ENCODE measurements at places on chromosomes 4 and X.

DNA sequence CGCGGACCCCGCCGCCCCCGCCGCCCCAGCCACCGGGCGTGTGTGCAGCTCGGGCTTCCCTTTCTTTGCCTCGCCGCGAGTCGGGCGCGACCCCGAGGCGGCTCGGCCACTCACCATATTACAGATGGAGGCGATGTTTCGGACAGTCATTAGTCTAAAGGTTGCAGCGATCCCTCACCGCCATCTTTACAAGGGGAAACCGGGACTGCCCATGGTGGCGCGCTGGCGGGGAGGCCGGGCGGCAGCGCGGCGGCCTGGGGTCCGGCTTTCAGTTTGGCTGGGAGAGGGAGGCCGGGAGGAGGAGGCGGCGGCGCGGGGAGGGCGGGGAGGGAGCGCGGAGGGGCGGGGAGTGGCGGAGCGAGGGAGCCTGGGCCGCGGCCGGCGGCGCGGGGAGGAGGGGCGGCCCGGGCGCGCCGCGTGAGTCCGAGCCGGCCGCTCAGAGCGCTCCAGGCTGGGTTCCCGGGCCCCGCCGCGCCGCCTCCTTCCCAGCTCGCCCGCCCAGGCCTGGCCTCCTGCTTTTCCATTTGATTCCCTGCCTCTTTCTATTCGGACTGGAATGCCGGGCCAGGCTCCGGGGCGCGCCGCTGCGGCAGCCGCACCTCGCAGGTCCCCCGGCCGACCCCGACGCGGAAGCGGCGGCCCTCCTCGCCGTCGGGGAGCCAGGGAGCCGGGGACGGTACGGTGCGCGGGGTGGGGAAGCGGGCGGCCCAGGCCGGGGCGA lies at the start of gene USP46:
Gene USP46, minus strand, starts transcription at position 301 of the 721 bp plus-strand sequence. Its CDS starts 151 bp downstream, at position 150.
- no peak for DNase-seq

- DNase-seq: no peak
Measured at GRCh38 chr4:142130666-142131065, 494.3 kb downstream of the IL15 start.

GRCh38 chrX:125681058-125681457 lies 361.4 kb downstream of the TEX13C start:
- DNase-seq: no peak

- no peak for DNase-seq
Measured at GRCh38 chrX:75114638-75115037, 41.4 kb downstream of the ABCB7 start.

DNA sequence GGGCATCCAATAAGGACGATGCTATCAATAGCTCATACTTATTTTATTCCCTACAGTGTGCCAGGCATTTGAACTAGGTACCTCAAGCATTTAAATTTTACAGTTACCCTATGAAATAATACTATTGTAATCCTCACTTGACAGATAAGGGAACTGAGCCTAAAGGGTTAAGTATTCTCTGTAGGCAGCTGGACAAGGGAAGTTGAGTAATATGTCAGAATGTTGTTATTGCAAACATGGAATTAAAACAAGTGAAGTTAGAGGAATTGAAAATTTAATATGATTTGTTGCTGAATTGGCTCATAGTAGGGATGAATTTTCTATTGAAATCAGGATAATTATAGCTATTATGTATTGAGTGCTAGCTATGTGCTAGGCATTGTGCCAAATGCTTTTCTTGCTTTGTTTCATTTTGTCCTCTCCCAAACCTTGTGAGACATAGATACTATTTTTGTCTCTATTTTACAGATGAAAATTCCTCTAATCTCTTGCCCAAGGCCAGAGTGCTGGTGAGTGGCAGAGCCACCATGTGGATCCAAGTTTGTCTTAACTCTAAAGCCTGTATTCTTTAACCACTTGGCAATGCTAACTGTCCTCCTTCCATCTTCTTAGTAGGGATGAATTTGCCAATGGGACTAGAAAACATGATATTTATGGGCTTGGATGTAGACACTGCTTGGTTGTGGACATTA lies 58.1 kb downstream of the TMEM164 start:
- no peak for DNase-seq
